ENCODE measurements at places on chromosomes 1 and 21. TPM values are rescaled to one million over a fixed set of nuclear protein-coding genes. Genes with fewer than 3 reads are reported as not detected.

Gene HAO2
- total RNA-seq, result not detected

Gene NMNAT2
- total RNA-seq, result 0.56 TPM

Gene KRTAP13-4
- not detected for total RNA-seq

Gene OTUD7B
- 18.6 TPM for total RNA-seq

Gene PHC2
- total RNA-seq, result 43.3 TPM

Gene TENT5C
- 5.3 TPM for total RNA-seq

Gene WNT3A
- total RNA-seq, result not detected

Gene DYRK3
- total RNA-seq, result 21.1 TPM

GRCh38 chr1:159140474-159140873 is 30.9 kb upstream of the CADM3 start:
- no peak for DNase-seq

DNA sequence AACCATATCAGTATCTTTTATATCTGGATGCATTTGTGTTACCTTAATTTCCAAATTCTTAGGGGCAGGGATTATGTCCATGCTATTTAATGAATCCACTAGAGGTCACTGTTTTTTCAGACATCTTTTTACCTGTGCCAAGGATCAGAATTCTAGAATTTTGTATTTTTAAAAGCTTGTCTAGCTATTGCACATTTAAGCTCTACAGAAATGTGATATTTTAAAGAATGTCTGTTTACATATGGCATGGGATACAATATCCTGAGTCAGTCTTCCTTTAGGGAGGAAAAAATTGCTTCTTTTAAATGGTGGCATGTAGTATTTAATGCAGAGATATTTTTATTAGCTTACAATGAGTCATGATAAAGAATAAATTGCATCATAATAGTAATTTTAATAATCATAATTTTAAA is 11.3 kb downstream of the RPAP2 start:
- peak; percentile 50 for DNase-seq

DNA sequence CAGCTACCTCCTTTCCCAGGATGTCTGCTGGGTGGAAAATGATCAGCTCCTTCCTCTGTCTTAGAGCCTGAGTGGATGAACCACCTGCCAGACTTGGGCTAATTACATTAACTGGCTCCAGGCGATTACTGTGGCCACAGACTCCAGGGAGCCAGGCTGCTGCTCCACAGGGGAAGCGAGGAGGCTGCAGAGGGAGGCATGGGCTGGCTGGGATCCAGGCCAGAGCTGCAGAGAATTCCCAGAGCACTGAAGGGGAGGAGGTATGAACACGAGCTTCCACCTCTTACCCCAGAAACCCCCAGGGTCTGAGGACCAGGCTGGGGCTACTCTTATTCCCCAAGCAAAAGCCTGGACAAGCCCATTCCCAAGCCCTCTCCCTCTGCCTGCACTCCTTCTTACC is 136.0 kb upstream of the KLHDC7A start:
- DNase-seq, result no peak

DNA sequence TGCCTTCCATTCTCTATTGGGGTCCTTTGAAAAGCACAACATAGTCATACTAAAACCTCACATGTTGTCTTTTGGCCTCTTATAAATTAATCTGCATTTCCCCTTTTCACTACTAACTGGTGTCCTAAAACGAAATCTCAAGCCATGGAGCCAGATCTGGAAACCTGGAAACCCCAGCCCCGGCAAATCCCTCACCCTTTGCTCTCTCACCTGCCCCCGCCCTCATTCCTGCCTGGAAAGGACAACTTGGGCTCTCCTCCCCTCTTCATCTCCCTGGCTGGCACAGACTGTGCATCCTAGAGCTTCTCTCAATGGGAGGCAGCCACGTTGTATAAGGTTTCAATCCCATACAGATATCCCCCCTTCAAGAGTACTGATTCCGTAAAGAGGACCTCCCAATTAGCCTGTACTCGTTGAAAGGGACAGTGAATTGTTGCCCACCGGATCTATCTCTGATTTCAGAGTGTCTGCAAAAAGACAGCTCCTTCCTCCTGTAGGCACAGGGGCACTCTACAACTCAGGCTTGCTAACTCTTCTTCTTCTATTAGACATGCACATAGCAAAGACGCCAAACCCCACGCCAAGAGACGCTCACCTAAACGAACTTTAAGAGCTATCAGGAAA is 1.4 kb downstream of the DUSP10 start:
- DNase-seq, result peak; percentile 25

DNA sequence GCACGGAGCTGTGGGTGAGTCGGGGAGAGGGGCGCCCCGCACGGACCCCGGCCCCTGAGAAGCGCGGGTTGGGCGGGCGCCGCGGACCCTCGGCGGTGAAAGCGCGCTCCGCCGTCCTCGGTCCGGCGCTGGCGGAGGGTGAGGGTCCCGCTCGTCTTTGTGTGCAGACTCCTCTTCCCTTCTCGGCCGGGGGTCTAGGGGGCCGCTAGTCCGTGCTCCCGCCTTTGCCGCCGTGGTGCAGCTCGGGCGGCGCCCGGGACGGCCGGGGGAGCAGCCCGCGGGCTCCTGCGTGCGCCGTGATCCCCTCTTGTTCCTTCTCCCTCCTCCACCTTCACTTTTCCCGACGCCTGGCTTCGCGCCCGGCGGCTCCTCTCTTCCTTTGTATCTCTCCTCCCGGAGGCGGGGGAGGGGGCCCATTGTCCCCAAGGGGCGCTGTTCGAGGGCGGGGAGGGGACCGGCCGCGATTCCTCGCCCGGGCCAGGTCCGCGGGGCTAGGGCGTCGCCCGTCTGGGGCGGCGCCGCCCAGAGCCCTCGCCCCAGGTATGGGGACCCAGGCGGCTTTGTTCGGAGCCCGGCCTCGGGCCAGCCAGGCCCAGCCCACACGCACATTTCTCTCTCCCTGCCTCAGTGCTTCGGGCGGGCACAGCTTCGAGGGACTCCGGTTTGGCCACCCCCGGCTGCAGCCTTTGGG is 519 bp downstream of the FNBP1L start:
- DNase-seq, result no peak

DNA sequence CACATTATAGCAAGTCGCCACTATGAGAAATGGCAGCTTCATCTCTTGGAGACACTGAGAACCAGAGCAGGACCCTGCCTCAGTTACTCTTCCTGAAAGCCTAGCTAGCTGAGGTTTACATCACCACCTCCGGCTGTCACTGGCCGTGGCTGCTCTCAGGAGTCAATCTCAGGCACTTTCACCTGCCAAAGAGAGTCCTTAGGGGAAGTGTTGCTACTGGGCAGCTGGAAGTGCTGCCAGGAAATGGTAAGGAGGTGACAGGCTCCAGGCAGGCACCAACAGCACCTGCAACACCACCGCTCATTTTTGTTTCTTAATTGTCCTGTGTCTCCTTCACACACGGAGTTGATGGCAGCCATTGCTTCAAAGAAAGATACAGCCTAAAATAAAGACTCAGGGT is 92.5 kb downstream of the DSCAM start:
- no peak for DNase-seq

- DNase-seq, result peak; percentile 51
These were observed 360.0 kb downstream of the HHAT start for GRCh38 chr1:210688512-210689234.

- no peak for DNase-seq
These were observed 15.6 kb downstream of the STRIP1 start for GRCh38 chr1:110049801-110050601.

- DNase-seq, result no peak
These were observed 99.6 kb downstream of the CYYR1 start for GRCh38 chr21:26473471-26473870.

GRCh38 chr1:76290271-76290670 is 215.7 kb downstream of the ST6GALNAC3 start:
- no peak for DNase-seq

DNA sequence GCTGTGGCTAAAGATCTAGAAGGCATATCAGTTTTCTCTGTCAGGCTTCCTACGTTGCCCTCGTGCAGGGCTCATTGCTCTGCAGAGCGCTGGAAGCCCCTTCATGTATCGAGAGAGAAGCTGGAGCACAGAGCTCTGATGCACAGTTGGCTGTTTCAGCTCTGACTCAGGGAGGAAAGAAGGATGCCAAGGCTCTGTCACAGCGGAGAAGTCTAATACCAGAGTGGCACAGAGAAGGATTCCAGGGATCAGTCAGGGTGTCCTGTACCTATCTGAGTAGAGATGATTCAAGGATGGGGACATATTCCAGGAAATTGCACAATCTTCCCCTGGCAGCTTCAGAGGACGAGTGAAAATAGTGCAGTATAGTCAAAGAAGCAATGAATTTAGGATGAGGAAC is 179.2 kb upstream of the FMN2 start:
- peak; percentile 19 for DNase-seq

DNA sequence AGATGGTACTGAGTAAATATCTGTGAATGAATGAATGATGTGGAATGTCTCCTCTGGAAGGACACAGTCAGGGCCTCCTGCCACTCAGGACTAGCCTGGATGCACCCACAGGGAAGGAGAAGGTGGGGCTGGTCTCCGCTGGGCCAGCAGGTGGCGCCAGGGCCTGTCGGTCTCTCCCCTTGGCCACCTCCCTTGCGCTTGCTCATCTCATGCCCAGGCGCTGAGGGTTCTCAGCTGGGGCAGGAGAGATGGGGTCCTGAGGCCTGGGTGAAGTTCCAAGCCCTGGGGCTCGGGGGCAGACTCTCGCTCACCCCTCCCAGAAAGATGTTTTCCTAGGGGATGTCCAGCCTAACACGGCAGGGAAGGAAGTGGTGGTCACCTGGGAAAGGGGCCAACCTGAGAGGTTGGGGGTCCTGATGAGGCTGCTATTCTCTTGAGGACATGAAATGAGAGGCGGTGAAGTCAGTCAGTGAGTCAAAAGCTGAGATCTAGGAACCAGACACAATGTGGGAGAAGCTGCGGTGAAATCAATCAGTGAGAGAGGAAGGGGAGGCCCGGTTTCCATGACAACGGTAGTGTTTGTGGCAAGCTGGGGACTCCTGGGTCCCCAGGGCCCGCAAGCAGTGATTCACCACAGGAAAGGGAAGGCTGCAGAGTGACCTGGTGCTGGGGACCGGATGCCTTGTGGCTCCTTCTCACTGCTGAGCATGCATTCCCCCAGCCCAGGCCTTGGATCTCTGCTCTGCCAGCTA is 14.6 kb upstream of the MEX3A start:
- DNase-seq, result peak; percentile 78

- DNase-seq, result no peak
These were observed 22.1 kb downstream of the LRRC52 start for GRCh38 chr1:165565751-165566490.

DNA sequence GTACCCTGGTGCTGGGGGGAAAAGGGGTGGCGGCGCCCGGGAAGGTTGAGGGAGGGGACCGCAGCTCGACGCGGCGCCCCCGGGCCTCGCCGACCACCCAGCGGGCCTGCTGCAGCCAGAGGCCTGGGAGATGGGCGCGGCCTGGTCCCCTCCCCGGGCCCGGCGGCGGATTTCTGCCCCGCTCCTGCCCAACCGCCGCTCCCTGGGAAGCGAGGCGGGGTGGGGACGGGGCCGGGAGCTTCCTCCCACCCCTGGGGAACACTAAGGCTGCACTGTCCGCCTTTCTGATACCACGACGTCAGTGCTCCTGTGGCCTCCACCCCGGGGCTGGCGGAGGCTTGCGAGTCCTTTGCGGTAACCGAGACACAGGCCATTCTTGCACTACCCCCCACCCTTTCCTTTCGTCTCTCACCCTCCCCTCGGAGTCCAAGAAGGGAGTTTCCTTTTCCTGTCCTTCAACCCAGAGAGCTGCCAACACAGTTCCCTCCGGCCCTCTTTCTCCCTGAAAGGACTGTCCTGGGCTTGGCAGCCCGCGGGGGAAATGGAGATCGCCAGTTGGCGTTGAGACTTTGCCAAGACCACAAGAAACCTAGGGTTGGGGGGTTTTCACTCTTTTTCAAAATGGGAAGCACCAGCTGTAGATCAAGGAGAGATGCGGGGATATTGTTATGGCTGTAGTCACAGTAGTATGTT is 742 bp downstream of the SH3GLB1 start:
- DNase-seq, result peak; percentile 50

DNA sequence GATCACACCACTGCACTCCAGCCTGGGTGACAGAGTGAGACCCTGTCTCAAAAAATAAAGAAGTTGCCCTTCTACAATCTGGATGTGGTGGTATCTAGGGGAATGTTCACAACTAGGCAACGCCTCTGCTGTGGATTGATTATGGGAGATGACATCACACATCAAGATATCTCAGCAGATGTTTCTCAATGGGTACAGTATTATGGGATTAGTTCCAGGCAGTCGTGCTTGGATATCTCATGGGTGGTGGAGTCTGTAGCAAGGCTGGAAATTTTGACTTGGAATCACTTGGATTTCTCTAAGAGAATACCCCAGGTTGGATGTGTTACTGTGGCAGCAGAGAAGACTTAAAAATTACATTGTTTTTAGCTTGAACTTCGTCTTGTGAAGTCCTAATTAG is 7.7 kb downstream of the IFNAR2 start:
- DNase-seq, result no peak

- DNase-seq, result no peak
These were observed 3.7 kb downstream of the ATF3 start for GRCh38 chr1:212612041-212612961.

DNA sequence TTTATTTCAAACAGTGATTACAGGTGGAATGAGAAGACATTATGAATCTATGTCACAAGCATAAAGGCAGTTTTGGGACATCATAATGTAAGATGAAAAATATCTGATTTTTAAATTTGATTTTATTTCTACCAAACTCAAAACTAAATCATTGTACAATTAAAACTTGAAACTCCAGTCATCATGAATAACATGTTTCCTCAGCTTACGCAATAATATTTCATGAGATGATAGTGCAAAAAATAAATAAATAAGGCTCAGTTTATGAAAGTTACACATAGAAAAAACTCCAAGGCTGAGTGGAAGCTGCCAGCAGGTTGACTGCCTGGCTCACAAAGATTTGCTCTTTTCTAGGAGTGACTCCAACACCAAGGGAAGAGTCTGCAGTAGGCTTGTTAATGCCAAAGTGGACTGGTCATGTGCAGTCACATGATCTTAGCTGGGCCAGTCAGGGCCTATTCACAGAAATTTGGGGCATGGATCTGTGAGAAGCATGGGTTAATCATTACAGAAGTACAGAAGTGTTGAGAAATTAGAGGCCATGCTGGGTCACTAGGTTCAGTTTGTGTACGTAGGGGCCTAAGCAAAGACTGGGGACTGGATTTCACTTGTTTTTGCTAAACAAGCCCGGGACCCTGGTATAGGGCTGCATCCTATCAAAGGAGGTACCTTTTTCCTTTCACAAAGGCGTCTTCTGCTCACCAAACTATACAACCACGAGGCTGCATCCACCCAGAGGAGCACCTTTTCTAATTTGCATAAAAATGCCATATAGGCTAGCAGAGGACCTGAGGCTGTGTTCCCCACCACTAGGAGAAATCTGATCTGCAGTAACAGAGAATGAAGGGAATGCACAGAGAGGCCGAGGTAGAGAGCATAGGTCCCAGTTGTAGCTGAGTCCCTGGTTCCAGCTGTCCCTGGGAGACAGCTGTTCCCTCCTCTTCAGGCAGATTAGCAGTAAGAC is 4.9 kb upstream of the ABCA4 start:
- DNase-seq, result no peak

DNA sequence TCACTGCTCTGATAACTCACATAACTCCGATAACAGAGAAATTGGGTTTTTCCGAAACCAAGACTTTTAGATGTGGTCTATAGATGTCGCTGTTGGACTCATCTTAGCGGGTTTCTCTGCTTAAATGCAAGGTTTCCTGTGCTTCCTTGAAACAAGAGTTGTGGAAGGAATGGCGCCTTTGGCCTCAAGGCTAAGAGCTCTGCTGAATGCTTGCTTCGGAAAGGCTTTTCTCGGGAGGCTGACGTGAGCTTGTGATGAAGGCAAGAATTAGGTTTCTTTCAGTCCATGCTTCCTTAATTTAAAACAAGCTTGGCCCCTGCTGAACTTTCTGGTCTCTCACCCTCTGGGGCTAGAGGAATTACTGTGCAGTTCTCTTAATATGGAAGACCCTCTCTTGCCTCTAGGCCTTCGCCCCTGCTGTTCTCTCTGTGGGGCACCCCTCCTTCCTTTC is 113.5 kb downstream of the MAP3K21 start:
- DNase-seq, result peak; percentile 28
